Activated T-helper 1 cell treated with anti-CD3 and anti-CD28 coated beads, Interleukin-2, amount 50 U/mL, for 16 hours (primary cell): ENCODE measurements at places on chromosomes 12 and 14.

- DNase-seq: no peak
These were observed 129.6 kb upstream of the GARIN2 start for GRCh38 chr14:67059596-67059995.

DNA sequence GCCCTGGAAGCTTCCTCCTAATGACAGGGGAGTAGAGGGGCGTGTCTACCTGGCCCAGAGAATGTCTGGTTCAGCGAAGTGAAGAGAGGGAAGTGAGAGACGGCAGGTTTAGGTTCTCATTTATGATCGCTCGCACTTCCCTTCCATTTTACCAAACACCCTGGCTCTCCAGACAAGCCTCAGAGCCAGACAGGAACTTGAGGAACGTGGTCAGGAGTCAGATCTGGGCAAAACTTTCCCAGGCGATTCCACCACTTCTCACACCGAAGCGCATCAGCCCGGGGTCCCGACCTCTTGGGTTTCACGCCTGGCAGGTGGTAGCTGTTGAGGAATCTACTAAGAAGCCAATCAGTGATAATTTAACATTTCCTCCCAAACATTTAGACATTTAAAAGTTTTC lies 21.3 kb downstream of the ACTN1 start:
- no peak for DNase-seq

DNA sequence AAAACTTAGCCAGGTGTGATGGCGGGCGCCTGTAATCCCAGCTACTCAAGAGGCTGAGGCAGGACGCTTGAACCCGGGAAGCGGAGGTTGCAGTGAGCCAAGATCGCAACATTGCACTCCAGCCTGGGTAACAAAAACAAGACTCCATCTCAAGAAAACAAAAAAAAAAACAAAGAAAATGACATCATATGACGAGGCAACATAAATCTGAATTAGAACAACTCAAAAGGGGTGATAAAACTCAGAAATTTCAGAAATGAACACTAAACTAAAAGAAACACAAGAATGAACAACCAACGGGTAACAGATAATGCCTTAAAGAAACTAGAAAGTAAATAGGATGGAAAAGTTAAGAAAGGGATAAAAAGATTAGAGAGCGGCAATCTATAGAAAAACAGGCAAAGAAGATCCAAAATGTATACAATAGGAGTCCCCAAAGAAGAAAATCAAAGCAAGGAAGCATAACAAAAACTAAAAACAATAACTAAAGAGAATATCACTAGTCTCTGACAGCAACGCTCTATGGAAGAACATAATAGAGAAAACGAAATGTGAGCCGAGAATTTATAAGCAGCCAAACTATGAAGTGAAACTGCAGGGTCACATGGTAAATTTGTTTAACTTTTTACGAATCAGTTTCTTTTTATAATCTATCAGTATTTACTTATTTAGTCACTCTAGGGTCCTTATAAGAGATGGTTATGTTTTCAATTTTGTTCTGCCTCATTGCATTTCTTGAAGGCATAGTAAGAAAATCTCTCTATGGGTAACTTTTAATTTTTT lies 45.7 kb downstream of the SPPL3 start:
- no peak for DNase-seq

- no peak for DNase-seq
These were observed 948.1 kb downstream of the TMTC2 start for GRCh38 chr12:83634726-83635267.

DNA sequence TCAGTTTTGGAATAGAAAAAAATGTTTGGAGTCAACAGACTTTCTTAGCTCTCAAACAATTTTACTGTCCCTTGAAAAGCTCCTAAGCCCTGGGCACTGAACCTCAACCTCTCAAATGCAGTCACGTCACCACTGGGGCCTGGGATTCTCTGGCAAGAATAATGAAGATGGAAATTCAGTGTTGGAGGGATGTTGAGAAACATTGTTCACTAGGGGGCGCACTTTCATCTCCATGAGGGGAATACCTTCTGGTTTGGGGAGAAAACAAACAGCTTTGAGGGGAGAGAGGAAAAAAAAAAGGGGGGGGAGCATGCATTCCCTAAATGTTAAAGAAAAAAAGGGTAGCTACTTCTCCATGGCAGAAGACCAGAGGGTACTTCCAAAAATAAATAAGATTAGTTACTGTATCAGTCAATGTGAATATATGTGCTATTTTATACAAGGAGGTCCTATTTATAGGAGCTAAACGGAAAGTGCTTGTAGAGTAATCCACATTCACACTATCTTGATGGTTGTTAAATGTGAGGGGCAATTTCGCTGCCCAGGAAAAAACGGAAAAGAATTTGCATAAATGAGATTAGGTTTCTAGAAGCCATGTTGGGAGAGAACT lies 5.8 kb upstream of the TBPL2 start:
- DNase-seq: no peak

DNA sequence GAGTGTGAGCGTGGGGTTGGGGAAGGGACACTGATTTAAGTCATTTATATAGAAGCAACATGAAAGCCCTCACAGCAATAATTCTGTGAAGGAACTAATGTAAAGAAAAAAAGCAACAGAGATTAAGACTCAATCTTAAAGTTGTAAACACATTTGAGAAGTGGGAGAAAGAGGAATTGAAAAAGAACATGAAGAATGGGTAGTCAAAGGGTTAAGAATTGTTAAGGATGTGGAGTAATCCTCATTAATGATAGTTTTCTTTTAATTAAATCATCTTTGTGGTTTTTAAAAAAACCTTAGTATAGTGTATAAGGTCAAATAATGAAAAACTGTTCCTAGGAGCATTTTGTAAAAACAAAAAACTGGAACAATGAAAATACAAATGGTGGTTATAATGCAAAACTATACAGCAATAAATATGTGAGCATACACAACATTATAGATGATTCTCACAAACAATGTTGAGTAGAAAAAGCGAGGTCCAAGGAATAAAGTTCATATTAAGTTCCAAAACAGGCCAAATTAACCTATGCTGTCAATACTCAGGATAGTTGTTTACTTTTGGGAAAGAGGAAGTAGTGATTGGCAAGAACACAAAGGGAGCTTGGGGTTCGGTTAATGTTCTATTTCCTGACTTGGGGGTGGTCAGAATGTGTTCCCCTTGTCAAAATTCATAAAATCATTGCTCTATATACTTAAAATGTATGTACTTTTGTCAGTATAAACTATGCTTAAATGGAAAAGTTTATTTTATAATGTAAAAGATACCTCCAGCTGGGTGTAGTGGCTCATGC lies 120.4 kb upstream of the ATF7IP start:
- DNase-seq: no peak

DNA sequence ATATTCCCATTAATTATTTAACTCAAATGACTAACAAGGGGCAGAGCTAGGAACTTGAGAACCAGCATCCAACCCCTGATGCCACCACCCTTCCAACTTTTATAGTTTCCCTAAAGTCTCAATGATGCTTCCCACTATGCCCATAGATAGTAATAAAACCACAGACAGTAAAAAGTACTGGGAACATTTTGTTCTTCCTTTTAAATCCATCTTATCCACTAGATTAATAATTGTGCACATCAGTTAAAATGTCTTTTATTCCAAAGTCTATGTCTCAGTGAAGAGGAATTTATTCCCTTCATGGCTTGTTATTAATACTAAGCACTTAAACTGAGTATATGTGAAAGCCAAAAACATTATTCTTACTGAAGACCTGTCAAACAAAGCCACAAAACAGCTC lies 45.8 kb downstream of the SINHCAF start:
- DNase-seq: no peak

GRCh38 chr12:69947897-69948296 lies 122.9 kb downstream of the MYRFL start:
- DNase-seq: no peak
